ENCODE measurements at places on chromosomes 7 and 10. TPM values are rescaled to one million over a fixed set of nuclear protein-coding genes. Genes with fewer than 3 reads are reported as not detected.

DNA sequence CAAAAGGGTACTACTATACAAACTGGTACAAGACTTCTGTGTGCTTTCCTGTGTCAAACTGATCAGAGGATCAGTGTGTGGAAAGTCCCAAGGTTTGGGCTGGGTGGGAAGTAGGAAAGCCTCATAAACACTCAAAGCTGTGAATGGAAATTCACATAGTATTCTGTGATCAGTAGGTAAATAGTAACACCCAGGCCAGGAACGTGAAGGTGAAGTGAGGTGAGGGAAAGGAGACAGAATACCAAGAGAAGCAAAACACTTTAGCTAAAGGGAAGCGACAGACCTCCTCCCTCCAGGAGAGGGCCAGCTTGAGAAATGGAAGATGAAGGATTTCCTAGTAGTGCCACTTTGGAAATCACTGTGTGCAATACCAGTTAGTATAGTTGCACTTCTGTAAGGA, 451.9 kb downstream of the KCNMA1 start:
- H3K27ac ChIP-seq: no peak overlapping the region
- no peak for DNase-seq
- H3K27me3 ChIP-seq: no peaks in the 10 kb centered on the region
- no peak overlapping the region for H3K4me3 ChIP-seq
- peaks cover 8% of the 10 kb centered on the region for H3K4me1 ChIP-seq

DNA sequence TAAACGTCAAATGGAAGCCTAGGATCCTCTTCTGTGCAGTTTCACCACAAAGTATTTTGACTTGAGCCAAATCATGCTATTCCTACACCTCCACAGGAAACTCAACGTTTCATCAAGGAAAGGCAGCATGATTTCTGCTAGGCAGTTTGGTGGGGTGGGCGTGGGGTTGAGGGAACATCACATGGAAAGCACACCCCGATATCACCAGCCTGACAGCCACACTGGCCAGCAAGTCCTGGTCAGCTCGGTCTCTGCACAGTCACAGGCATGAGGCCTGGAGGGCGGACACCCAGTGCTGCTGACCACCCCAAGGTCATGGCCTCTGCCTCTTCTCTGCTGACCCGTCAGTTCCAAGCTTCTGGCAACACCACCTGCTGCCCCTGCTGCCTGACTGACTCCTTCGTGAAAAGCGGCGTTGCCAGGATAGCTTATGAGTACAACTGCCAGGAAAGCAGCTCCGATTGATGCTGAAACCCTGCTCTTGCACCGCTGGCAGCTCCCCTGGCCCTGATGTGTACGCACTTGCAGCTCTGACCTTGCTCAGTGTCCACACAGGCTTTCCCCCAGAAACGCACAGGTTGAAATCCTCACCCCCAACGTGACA, 171.5 kb downstream of the DIP2C start:
- no peak for DNase-seq
- H3K4me1 ChIP-seq: peaks cover 4% of the 10 kb centered on the region
- H3K36me3 ChIP-seq: peaks cover 7% of the 10 kb centered on the region
- no peak overlapping the region for H3K4me3 ChIP-seq

- no peak overlapping the region for H3K27ac ChIP-seq
- H3K36me3 ChIP-seq: peaks cover 4% of the 10 kb centered on the region
- no peaks in the 10 kb centered on the region for H3K27me3 ChIP-seq
- H3K4me1 ChIP-seq: peaks cover 15% of the 10 kb centered on the region
- DNase-seq: no peak
These were observed 98.7 kb downstream of the CDK6 start for GRCh38 chr7:92737706-92738105.

GRCh38 chr7:149729983-149730801, 43.2 kb downstream of the ZNF467 start:
- H3K27ac ChIP-seq: no peak overlapping the region
- no peak overlapping the region for H3K4me3 ChIP-seq
- H3K36me3 ChIP-seq: peaks cover 42% of the 10 kb centered on the region

- peak; percentile 71 for DNase-seq
- H3K4me1 ChIP-seq: peaks cover 18% of the 10 kb centered on the region
- H3K4me3 ChIP-seq: no peak overlapping the region
- H3K27ac ChIP-seq: peak overlapping the region; percentile 31
- H3K27me3 ChIP-seq: no peaks in the 10 kb centered on the region
- H3K36me3 ChIP-seq: no peaks in the 10 kb centered on the region
These were observed 88.4 kb upstream of the SMNDC1 start for GRCh38 chr10:110392868-110393740.

DNA sequence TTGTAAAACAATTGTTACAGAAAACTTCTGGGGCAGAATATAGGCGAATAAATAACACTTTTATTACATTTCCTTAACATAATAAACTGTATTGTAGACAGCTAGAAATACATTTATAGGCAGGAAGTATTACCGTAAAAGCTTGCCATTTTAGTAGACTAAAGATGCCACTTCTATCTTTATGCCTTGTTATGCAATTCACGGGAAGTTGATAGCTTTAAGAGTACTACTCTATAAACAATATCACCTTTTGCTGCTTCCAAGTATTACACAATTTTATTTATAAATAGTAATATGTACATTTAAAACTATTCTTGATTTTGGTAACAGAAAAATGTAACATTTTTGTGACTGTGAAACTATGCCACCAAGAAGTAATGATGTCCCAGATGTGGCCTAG, 37.9 kb downstream of the PALS2 start:
- H3K27ac ChIP-seq: no peak overlapping the region
- DNase-seq: no peak

- DNase-seq: peak; percentile 48
- no peak overlapping the region for H3K27ac ChIP-seq
- no peaks in the 10 kb centered on the region for H3K27me3 ChIP-seq
- H3K4me1 ChIP-seq: no peaks in the 10 kb centered on the region
These were observed 37.2 kb upstream of the RAPGEF5 start for GRCh38 chr7:22393913-22394729.

- no peak overlapping the region for H3K4me3 ChIP-seq
- no peaks in the 10 kb centered on the region for H3K36me3 ChIP-seq
- no peak overlapping the region for H3K27ac ChIP-seq
These were observed 234.3 kb upstream of the C7orf33 start for GRCh38 chr7:148356303-148356702.

GRCh38 chr10:91569522-91569921, 63.3 kb downstream of the PPP1R3C start:
- no peaks in the 10 kb centered on the region for H3K36me3 ChIP-seq
- peaks cover 1% of the 10 kb centered on the region for H3K4me1 ChIP-seq
- H3K27ac ChIP-seq: no peak overlapping the region

DNA sequence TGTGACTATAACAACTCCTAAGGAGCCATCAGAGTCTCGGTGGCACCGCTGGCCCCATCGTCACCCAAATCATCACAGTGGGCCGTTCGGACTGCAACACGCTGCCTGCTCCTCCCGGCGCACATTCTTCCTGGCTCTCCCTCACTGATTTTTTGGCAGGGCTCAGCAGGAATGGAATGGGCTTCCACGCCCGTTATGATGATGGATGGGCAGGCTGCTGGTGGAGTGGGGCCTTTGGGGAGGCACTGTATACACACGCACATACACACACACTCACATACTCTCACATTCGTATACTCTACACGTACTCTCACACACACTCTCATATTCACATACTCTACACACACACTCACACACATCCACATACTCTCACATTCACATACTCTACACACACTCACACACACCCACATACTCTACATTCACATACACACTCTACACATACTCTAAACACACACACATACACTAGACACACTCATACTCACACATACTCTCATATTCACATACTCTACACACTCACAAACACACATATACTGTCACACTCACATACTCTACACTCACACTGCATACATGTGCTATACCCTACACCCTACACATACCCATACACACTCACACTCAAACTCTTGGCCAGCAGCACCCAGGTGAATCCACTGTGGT, 99.8 kb downstream of the KCNMA1 start:
- H3K4me1 ChIP-seq: peaks cover 16% of the 10 kb centered on the region
- no peak overlapping the region for H3K4me3 ChIP-seq
- H3K27ac ChIP-seq: no peak overlapping the region
- H3K27me3 ChIP-seq: no peaks in the 10 kb centered on the region
- peak; percentile 42 for DNase-seq

- H3K36me3 ChIP-seq: no peaks in the 10 kb centered on the region
- DNase-seq: no peak
- H3K4me3 ChIP-seq: no peak overlapping the region
- peaks cover 28% of the 10 kb centered on the region for H3K27me3 ChIP-seq
These were observed 847 bp upstream of the SCIN start for GRCh38 chr7:12569673-12570072.

GRCh38 chr7:21352540-21353387, 75.1 kb upstream of the SP4 start:
- no peak overlapping the region for H3K27ac ChIP-seq
- H3K4me1 ChIP-seq: no peaks in the 10 kb centered on the region
- DNase-seq: no peak
- H3K36me3 ChIP-seq: no peaks in the 10 kb centered on the region
- no peak overlapping the region for H3K4me3 ChIP-seq

DNA sequence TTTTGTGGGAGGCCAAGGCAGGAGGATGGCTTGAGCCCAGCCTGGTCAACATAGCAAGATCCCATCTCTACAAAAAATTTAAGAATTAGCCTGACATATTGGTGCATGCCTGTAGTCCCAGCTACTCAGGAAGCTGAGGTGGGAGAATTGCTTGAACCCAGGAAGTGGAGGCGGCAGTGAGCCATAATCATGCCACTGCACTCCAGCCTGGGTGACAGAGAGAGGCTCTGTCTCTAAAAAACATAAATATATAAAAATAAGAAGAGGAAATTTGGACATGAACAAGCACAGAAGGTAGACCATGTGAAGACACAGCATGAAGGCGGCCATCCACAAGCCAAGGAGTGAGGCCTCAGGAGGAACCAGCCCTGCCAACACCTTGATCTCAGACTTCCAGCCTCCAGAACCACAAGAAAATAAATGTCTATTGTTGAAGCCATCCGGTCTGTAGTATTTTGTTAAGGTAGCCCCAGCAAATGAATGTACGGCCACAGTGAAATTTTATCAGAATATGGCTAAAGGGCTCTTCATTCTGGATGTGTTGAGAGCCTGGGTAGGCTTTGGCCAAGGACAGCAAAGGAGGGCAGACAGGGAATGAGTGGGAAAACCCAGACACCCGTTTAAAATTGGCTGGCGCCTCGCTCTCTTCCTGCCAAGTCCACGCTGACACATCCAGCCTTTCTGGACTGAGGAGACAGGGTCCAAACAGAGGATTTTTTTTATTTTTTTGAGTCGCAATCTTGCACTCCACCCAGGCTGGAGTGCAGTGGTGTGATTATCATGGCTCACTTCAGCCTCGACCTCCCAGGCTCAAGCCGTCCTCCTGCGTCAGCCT, 12.9 kb upstream of the GRID2IP start:
- H3K27ac ChIP-seq: no peak overlapping the region
- H3K27me3 ChIP-seq: peaks cover 2% of the 10 kb centered on the region
- H3K36me3 ChIP-seq: no peaks in the 10 kb centered on the region
- H3K4me3 ChIP-seq: no peak overlapping the region

DNA sequence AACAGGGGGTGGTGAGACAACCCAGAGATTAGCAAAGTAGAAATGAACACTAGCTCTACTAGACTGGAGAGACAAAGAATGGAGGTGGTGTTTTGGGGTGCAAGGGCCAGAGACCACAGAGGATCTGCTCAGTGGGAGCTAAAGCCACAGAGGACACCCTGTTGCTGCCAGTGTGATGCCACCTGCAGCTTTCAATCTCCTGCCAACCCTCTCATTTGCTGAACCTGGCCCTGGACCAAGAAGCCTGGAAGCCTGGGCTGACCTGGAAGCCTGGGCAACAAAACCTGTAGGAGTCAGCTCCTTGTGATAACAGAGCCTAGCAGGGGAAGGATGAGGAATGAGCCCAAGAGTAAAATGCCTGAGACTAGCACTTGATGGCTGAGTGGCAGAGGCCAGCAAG, 81.1 kb upstream of the ADO start:
- H3K27ac ChIP-seq: no peak overlapping the region
- no peak for DNase-seq
- peaks cover 22% of the 10 kb centered on the region for H3K27me3 ChIP-seq
- no peaks in the 10 kb centered on the region for H3K4me1 ChIP-seq
- H3K36me3 ChIP-seq: no peaks in the 10 kb centered on the region

GRCh38 chr10:89309156-89310055, 7.6 kb downstream of the IFIT2 start:
- DNase-seq: no peak
- no peak overlapping the region for H3K4me3 ChIP-seq
- H3K27ac ChIP-seq: no peak overlapping the region
- no peaks in the 10 kb centered on the region for H3K36me3 ChIP-seq
- peaks cover 3% of the 10 kb centered on the region for H3K4me1 ChIP-seq

GRCh38 chr10:1626410-1626809, 110.9 kb downstream of the ADARB2 start:
- H3K27ac ChIP-seq: no peak overlapping the region
- DNase-seq: no peak
- H3K4me3 ChIP-seq: no peak overlapping the region
- no peaks in the 10 kb centered on the region for H3K27me3 ChIP-seq

DNA sequence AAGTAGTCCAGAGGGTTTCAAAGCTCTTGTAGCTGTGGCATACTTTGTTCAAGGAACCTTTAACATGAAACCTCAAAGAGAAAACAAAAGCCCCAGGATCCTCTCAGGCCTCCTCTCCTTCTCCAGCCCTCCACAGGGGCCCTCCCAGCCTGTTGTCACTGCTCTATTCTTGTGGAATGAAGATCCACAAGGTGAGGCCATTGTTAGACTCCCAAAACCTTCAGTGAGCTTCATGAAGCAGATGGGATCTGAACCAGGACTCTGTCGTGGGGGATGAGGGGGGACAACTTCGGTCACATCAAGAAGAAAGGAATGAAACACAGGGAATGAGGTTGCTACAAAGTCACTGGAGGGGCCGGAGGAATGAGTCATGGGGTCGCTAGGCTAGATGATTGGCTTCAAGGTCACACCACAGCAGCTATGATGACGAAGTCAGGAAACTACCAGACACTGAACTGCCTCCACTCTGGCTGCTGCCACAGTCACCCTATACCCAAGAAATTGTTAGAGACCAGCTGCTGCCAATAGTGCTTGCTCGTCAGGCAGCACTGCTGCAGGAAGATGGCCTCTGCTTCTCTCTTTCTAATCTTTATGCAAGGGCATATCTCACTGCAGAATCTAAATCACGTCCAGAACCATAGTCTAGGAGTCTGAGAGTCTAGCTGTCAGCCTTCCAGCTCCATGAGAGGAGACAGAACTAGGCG, 208.8 kb downstream of the HIBADH start:
- H3K4me1 ChIP-seq: no peaks in the 10 kb centered on the region
- no peaks in the 10 kb centered on the region for H3K36me3 ChIP-seq
- H3K27ac ChIP-seq: no peak overlapping the region
- H3K27me3 ChIP-seq: no peaks in the 10 kb centered on the region

GRCh38 chr7:122311050-122311700, 6.6 kb upstream of the FEZF1 start:
- DNase-seq: no peak
- H3K27ac ChIP-seq: no peak overlapping the region
- no peak overlapping the region for H3K4me3 ChIP-seq
- H3K27me3 ChIP-seq: peaks cover 71% of the 10 kb centered on the region

Gene INPP5A
- 36.7 TPM for total RNA-seq

Gene ZDHHC6
- total RNA-seq: 17.4 TPM

Gene TRIL
- total RNA-seq: under 0.01 TPM

Gene HOGA1
- 0.36 TPM for total RNA-seq

Data from IMR-90 (cell line).